Hematopoietic multipotent progenitor cell treated with erythropoietin and hydrocortisone succinate and interleukin-3 and kit ligand, for 17 days (in vitro differentiated cells): ENCODE measurements at places on chromosomes 5 and 9.

GRCh38 chr5:157817387-157817702, 41.6 kb downstream of the CLINT1 start:
- DNase-seq: no peak

DNA sequence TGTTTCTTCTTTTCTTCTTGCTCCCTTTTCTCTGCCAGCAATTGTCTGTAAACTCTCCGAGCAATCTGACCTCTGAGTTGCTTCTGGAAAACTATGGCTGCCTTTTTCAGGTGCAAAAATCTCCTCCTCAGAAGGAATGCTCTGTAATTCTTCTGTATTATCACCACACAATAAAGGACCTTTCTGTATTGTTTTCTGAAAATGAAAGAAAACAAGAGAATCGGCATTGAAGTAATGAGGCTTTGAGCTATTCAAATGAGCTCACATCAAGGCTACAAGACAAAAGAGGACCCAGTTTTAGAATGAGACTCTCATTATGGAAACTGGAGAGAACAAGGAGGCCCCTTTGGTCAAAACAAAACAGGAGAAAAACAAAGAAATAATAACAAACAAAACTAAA, 86.2 kb upstream of the RETREG1 start:
- DNase-seq: no peak

DNA sequence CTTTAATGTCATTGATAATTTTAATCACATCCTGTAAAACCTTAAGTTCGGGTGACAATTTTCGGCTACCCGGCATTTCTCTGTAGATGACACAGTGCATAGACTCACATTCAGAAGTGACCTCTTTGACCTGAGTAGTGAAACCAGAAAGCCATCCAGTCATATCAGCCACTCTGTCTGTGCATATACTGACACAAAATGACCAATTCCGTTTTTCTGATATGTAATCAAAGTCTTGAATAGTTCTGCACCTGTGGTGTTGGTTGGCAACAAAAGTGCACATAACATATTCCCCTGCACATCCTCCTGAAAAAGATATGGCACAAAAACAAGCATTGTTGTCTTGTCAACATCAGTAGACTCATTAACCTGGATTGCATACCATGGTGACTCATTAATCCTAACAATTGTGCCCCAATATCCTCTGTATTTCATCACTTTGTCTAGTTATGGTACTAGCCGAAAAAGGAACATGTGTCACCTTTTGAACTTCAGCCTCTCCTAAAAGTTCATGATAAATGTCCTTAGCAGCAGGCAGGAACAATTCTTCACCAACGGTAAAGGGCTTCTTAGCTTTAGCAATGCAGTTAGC, 4.6 kb upstream of the HNRNPA0 start:
- DNase-seq: no peak

GRCh38 chr5:37217976-37218375, 31.2 kb downstream of the CPLANE1 start:
- no peak for DNase-seq

DNA sequence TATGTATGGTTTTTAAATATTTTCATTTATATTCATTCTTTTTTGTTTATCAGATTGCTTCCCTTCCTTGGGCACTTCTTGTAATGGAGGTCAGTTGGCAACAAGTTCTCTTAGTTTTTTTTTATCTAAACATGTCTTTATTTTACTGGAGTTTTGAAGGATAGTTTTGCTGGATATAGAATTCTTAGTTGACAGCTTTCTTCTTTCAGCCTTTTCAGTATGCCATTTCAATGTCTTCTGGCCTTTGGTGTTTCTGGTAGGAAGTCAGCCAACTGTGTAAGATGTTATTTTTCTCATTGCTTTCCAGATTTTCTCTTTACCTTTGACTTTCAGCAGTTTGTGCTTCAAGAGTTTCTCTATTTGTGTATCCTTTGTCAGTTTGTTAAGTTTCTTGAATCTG, 14.2 kb downstream of the SLC12A2 start:
- DNase-seq: no peak

DNA sequence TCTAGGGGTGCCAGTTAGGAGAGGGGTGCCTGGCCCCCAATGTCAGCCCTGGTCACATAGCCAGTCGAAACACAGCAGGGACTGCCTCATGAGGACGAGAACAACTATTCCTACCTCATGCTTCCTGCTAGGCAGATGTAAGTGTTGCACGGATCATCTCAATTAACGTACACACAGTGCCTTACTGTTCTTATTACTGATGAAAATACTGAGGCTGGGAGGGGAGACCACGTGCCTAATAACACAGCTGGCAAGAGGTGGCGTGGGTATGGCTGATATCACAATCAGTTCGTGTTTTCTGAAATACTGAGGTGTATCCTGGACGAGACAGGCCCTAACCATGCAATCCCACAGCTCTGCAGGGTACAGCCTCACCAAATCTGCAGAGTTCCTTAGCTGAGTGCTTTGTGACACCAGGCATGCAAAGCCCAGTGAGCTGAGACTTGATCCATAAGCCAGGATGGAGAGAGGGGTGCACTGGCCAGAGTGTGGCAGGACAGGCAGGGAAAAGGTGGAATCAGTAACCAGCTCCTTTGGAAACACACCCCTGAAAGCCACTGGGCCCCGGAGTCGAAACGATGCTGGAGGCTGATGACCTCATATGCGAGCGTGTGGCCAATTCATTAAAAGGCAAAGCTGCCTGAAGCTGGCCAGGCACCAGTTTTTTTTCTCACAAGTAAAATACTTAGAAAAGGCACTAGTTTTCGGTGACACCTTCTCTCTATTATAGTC, 63.9 kb downstream of the PRRT1B start:
- no peak for DNase-seq

GRCh38 chr9:130661451-130662098, 2.8 kb upstream of the PRDM12 start:
- no peak for DNase-seq

DNA sequence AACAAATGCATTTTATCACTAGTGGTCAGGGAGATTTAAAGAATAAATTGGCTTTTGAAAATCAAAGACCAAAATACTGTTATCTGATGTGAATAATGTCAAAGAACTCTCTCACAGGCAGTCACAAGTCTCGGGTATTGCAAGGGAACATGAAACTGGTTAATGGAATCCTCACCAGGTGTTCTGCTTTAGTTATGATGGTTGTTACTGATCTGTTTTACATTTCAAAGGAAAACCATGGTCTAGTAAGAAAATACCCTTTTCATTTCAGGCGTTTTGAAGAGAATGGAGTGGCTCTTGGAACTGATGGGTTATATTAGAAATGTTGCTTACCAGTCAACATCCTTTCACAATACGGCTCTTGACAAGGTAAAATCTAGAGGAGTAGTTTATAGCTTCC, 43.4 kb downstream of the HACD4 start:
- no peak for DNase-seq

- no peak for DNase-seq
Observed at GRCh38 chr5:158200619-158201018, 341.7 kb upstream of the CLINT1 start.
